Activated naive CD4-positive, alpha-beta T cell (primary cell): ENCODE measurements at places on chromosomes 13 and 19.

GRCh38 chr19:12930002-12930645 is 3.4 kb downstream of the FARSA start:
- no peak for DNase-seq

DNA sequence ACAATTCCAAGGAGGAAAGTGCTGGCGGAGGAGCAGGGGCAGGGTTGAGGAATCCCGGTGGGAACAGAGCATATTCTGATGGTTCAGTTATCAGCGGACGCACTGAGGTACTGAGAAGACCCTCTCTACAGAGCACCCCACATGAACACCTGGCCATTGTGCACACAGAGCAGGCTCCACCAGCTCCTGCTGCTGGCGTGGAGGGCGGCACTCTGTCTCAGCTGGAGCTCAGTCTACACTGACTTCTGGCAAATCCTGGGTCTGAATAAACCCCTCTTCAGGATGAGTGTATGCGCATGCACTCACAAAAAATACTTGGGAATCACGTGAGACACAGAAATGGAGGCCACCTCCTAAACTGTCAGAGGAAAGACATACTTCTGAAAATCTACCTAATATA is 114.4 kb upstream of the IRS2 start:
- DNase-seq = no peak

- DNase-seq = no peak
These were observed 109.3 kb downstream of the KLF12 start for GRCh38 chr13:74024856-74025255.

DNA sequence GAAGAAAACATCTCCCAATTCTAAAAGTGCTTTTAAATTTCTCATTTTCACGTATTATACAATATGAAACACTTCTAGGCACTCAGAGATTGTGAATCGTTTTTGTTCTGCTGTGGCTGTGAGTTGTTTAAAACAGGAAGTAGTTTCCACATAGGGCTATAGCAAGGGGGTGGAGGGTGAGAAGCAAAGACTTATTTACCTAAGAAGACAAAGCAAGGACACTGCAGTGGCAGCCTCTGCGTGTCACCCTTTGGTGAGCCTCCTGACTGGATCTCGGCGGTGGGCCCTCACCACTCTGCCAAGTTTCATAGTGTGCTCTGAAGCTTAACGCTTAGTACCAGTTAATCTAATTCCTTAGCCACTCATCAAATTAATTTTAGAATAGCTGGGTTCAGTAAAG is 56.8 kb downstream of the TNFSF13B start:
- DNase-seq = no peak

DNA sequence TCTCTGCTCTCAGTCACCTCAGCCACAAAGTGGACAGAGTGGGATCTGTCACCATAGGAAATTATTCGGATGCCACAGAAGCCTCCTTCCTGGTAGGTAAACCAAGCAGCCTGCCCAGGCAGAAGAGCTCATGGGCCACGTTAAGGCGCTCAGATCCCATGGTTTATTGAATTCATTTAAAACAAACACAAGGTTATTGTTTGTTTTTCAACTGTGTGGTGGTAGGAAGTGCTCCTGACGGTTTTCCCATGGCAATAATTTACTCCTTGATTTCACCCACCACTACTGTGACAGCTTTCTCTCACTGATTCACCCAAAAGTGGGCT is 14.4 kb downstream of the BCAM start:
- no peak for DNase-seq

GRCh38 chr19:15265214-15265849 is 33.1 kb upstream of the EPHX3 start:
- no peak for DNase-seq

DNA sequence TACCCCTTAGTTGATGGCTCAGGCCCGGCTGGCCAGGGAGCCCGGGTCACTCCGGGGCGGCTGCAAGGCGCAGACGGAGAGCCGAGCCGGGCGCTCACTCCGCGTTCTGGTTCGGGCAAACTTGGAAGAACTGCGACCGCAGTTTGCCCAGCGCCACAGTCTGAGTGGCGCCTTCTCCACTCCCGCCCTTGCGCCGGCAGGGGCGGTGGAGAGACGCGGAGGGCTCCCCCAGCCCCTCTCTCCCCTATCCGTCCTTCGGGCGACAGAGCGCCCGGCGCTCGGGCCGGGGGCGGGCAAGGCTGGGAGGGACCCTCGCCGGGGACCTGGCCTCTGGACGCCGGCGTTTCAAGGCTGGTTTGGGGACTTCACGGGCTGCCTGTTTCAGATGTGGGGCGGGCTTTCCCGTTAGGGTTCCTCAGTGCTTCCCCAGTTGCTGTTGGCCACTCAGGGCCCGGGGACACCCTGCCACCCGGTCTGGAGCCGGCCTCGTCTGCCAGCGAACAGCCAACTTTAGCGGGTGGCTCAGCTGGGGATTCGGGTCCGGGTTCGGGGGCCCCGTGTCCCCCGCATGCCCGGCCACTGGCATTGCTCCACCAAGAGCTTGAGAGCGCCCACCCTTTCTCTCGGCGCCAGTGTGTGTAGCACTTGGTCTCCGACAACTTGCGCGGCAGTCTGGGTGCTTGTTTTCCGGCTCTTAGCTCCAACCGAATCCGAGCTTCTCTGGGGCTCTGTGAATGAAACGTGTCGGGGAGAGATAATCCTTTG is 1.5 kb downstream of the GPC6 start:
- DNase-seq = no peak

GRCh38 chr13:75139291-75139690 is 342.7 kb downstream of the TBC1D4 start:
- DNase-seq = no peak
